ENCODE measurements at places on chromosomes 3 and 15.

- DNase-seq, result no peak
These were observed 16.0 kb downstream of the RMDN3 start for GRCh38 chr15:40739047-40739446.

DNA sequence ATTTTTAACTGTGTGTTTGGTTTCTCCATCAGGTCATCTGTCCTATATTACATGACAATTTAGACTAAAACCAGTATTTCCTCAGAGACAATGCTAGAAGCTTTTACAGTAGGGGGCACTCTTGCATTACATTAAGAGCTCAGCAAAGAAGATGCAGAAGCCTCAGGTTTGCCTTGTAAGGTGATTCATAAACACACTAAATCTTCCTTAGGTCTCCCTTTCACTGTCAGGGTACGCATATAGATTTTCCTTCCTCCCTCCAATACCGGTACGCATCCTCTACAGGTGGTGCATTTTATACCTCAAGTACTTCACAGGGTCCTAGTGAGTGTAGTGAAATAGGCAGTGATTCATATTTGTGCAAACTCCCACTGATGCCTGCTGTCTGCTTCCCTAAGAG is 46.5 kb downstream of the CD86 start:
- DNase-seq, result no peak

GRCh38 chr15:68372291-68372811 is 59.6 kb downstream of the ITGA11 start:
- DNase-seq, result no peak

- no peak for DNase-seq
These were observed 38.7 kb downstream of the CHST2 start for GRCh38 chr3:143158014-143158988.

DNA sequence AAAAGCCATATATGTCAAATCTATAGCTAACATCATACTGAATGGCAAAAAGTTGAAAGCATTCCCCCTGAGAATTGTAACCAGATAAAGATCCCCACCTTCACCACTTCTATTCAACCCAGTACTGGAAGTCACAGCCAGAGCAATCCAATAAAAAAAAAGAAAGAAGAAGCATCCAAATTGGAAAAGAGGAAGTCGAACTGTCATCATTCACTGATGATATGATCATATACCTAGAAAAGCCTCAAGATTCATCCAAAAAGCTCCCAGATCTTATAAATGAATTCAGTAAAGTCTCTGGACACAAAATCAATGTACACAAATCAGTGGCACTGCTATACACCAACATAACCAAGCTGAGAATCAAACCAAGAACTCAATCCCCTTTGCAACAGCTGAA is 97.4 kb downstream of the CBLB start:
- DNase-seq, result no peak

GRCh38 chr3:42159147-42159546 is 68.0 kb downstream of the TRAK1 start:
- DNase-seq, result no peak

DNA sequence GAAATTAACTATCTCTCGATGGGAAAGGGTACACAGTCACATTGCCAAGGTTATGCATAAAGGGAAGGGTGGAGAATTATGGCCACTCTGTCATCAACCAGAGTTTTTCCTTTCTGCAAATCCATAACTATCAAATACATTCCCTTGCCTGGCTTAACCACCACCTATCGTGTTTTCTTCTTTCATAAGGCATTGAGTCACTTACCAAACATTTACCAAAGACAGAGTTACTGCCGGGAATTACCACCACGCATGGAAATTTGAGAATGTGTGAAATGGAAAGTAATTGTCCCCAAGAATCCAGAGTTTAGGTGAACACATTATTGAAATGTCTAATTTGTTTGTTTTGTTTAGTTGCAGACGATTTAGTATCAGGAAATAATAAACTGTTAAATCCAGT is 134.3 kb upstream of the LRRN1 start:
- no peak for DNase-seq

- DNase-seq, result no peak
These were observed 238.4 kb upstream of the TBC1D5 start for GRCh38 chr3:17980863-17981262.

GRCh38 chr15:85785887-85786780 is 8.6 kb downstream of the KLHL25 start:
- DNase-seq, result no peak

DNA sequence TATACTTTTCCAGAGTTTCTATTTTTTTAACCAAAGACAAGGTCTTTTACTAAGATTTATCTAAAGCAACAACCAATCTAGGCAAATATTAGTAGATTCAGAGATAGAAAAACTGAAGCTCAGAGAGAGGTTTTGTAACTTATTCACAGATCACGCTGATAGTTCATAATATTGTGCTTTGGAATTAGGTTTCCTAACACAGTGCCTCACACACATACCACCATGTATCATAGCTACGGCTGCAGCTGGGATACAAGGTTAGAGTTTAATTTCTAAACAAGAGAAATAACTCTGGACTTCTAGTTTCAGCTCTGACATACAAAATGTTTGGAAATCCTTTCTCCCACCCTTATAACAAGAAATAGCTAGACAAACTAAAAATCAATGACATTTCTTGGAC is 565.7 kb downstream of the PYDC2 start:
- DNase-seq, result no peak

DNA sequence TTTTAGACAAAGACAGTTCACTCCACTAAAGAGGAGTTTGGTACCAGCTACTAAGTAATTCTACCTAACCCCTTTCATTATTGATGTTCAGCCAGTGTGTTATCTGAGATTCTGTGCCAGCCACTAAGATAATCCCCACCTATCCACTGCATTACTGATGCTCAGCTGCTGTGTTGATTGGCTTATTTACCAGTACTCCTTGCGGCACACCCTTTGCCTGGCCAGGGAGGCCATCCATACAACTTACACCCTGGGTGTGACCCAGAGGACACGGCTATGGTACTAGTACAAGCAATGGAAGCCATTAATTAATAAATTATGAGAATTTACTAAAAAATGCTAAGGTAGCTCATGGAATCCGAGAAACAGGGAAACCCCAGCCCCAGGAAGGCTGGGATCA is 290.7 kb upstream of the CTNNB1 start:
- DNase-seq, result no peak

GRCh38 chr15:100531823-100532327 is 3.1 kb upstream of the CERS3 start:
- no peak for DNase-seq

DNA sequence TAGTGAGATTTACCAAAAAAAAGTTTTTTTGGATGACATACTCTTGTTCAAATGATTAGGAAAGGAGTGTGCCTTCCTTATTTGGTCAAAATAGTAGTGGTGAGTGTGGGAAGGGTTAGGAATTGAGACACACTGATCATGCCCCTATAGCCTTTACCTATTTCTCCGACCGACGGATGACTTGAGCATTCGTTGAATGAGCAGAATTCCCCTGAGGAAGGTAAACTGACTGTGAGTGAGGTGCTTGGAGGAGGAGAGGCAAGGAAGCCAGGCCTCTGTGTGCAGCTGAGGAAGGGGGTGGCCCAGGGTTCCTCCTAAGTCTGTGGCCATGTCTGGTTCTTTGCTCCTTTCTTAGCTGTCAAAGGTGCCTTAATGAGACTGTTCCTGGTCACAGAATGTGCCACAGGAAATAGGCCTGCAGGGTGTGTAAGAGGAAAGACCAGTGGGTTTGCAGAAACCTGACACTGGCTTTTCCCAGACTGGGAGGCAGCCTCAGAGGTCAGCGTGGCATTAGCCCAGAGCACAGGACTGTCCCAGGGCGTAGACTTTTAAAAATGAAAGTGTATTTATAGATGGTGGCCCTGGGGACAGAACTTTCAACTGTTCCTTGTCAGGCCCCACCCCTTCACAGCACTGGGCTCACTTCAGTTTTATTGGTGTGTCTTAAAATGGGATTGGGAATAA is 307.7 kb upstream of the C2CD4B start:
- DNase-seq, result no peak

DNA sequence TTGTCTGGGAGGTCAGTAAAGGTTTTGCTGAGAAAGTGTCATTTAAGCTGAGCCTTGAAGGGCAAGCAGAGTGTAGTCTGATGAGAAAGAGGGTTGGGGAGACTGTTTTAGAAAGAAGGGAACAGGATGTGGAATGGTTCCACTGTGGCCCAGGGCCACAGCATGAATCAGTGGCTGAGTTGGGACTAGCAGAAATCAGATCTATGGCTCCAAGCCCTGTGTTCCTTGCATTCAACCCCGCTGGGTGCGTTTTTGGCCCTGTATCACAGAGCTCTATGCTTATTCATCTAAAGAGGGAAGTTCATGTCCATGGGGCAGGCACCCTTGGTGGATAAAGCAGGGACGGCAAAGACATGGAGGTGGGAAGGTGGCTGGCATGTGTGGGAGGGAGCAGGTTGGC is 151.3 kb downstream of the CACNA1D start:
- DNase-seq, result no peak

- no peak for DNase-seq
These were observed 15.2 kb downstream of the PLA2G4F start for GRCh38 chr15:42141246-42141645.

GRCh38 chr15:80367094-80367493 is 37.1 kb upstream of the ARNT2 start:
- no peak for DNase-seq

GRCh38 chr15:65395567-65396202 is 17.9 kb upstream of the IGDCC3 start:
- no peak for DNase-seq

GRCh38 chr15:73805504-73806089 is 52.4 kb upstream of the INSYN1 start:
- DNase-seq, result no peak

- DNase-seq, result no peak
These were observed 31.0 kb downstream of the IQSEC1 start for GRCh38 chr3:13042127-13042701.

GRCh38 chr15:57496946-57497869 is 94.5 kb upstream of the MYZAP start:
- no peak for DNase-seq

DNA sequence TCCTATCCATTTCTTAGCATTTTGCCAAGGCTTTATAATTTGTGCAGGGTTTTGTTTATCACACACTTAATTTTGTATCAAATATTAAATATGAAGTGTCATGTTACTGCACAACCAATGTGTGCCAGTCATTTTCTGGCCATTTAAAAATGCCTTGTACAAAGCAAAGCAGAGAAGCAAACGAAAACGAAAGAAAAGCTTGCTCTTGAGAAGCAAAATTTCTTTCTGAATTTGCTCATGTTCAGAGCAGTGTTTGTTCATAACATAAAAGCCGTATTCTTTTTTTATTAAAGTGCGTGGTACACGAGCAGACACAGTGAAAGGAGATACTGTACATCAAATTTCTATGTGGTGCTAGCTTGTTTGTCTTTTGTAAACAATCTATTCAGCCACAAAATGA is 792.6 kb downstream of the NAALADL2 start:
- no peak for DNase-seq

GRCh38 chr3:11612515-11613188 is 31.1 kb downstream of the VGLL4 start:
- no peak for DNase-seq

GRCh38 chr3:13294442-13295351 is 125.4 kb downstream of the NUP210 start:
- DNase-seq, result no peak

GRCh38 chr3:40477666-40478065 is 744 bp downstream of the ZNF619 start:
- DNase-seq, result no peak

DNA sequence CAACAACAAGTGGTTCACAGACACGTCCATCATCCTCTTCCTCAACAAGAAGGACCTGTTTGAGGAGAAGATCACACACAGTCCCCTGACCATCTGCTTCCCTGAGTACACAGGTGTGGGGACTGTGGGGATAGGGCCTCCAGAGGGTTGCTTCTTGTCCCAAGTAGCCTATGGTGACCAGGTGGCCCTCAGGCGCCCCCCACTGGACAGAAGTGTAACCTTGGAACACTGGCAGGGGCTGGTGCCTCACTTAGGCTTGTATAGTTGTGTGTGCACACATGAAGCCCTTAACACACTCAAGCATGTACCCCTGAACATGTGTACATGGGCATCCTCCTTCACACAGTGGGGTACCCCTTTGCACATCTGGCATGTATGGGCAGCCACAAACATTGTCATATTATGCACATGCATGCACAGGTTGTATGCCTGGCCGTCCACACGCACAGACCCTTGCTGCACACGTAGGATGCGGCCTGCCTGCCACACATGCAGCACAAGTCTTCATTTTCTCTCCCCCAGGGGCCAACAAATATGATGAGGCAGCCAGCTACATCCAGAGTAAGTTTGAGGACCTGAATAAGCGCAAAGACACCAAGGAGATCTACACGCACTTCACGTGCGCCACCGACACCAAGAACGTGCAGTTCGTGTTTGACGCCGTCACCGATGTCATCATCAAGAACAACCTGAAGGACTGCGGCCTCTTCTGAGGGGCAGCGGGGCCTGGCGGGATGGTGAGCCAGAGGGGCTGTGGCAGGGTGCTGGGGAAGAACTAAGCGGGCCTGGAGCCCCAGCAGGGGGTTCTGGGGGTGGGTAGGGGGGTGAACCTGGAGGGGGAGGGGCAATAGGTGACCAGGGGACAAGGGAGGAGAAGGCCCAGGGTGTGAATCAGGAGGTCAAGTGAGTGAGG is 11.7 kb upstream of the SEMA3B start:
- peak; percentile 52 for DNase-seq

- no peak for DNase-seq
These were observed 9.4 kb upstream of the P2RY1 start for GRCh38 chr3:152825566-152825965.

- DNase-seq, result no peak
These were observed 1.6 kb downstream of the BTBD1 start for GRCh38 chr15:83065431-83065830.

DNA sequence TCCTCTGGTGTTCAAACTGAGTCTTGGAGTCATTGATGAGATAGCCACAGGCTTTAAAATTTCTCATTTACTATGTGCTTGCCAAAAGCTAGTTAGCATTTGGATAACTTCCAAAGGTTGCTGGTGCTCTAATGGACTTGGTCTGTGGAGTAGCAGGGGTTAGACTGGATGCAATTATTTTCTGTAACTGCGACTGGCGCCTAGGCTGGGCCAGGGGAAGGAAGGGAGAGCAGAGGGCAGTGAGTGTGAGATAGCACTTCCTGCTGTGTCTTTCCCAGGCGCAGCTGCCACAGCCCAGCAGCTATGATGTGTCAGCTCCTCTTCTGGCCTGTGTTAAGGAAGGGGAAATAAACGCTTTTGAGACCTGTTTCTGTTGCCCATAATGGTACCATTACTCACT is 98.6 kb downstream of the MYRIP start:
- DNase-seq, result no peak

- no peak for DNase-seq
These were observed 55.6 kb downstream of the SCN11A start for GRCh38 chr3:38996193-38996592.

- DNase-seq, result no peak
These were observed 176.6 kb downstream of the OSBPL10 start for GRCh38 chr3:31804251-31805051.

- no peak for DNase-seq
These were observed 43.3 kb downstream of the USP50 start for GRCh38 chr15:50503144-50503543.

GRCh38 chr15:81303244-81304225 is 20.4 kb downstream of the STARD5 start:
- DNase-seq, result no peak

- DNase-seq, result no peak
These were observed 8.0 kb downstream of the FYCO1 start for GRCh38 chr3:45987368-45988291.

All from stimulated activated CD4-positive, alpha-beta T cell treated with anti-CD3 and anti-CD28 coated beads, Interleukin-12 subunit alpha, Interleukin-12 subunit beta, amount 100 ng/mL, for 4 hours (primary cell).